Stimulated activated CD8-positive, alpha-beta memory T cell treated with anti-CD3 and anti-CD28 coated beads, Interleukin-15, amount 100 ng/mL, for 24 hours (primary cell): ENCODE measurements at places on chromosomes 2 and 18.

GRCh38 chr18:43524260-43524659 lies 247.0 kb upstream of the SYT4 start:
- no peak for DNase-seq

GRCh38 chr2:195818526-195818925 lies 161.5 kb downstream of the SLC39A10 start:
- no peak for DNase-seq

- no peak for DNase-seq
Observed at GRCh38 chr2:202778217-202778616, 93.3 kb downstream of the ICA1L start.

DNA sequence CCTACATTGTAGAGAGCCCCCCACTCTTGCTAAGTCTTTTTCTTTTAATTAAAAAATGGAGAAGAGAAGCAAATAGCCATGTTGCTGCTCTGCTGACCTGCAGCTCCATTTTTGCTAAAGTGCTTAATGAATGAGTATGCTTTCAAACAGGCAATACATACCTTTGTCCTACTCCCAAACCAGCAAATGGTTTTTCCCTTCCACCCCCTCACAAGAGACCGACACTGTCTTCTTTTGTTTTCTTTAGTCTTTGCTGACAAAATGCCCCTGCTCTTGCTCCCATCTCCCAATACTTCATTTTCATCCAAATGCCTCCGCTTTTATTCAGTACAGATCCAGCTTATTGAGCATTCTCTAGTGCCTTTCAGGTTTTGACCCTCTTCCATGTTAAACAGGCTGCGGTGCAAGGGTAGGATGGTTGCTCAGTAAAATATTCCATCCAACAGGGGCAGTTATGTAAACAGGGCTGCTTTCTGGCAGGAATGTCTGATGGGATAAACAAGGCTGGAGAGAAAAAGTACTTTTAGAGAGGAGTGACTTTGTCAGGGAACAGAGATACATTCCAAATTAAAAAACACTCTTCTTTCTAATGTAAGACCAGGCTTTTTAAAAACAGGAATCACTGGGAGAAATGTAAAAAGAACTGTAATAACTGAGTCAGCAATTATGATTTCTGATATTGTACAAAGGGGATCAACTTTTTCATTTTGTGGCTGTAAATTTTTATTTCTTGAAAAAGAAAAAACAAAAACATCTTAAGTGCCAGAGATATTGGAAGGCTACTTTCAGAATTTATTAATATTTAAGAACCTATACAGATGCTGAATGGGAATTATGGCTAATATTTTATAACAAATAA lies 136.8 kb downstream of the MEP1B start:
- DNase-seq, result no peak

DNA sequence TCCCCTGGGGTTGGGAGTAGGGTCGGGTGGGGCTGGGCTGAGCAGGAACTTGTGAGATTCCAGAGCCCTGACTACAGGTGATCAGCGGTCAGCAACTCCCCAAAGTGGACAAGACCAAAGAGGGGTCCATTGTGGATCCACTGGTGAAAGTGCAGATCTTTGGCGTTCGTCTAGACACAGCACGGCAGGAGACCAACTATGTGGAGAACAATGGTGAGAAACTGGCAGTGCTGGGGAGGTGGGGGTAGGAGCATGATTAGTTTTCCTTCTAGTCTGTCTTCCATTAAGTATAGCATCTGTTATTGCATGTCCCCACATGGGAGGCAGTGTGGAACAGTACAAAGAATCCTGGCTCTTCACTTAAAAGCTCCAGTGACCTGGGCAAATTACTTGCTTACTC lies 23.7 kb downstream of the ZNF142 start:
- DNase-seq, result no peak

DNA sequence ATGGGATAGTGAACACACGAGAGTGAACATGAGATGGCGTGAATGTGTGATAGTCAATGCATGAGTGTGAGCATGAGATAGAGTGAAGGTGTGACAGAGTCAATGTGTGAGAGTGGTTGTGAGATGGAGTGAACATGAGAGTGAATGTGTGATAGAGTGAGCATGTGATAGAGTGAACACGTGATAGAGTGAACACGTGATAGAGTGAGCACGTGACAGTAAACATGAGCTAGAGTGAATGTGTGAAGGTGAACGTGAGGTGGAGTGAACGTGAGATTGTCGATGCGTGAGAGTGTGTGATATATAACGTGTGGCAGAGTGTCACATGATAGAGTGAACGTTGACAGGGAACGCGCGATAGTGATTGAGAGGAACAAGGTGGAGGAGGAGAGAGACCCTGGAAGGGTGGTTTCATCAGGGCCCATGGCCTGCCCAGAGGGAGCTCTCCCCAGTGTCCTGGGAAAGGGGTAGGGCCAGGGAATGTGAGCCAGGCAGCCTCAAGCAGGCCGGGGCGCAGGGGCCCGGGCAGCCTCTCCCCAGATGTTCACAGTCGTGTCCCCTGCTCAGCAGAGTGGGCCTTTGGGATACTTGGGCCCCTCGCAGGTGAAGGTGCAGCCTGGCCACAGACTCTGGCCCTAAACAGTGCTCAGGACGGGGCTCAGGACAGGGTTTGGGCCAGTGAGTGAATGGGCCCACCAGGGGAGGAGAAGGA lies 516.9 kb downstream of the EIPR1 start:
- no peak for DNase-seq

GRCh38 chr2:201887773-201888425 lies 81.6 kb downstream of the CDK15 start:
- no peak for DNase-seq

DNA sequence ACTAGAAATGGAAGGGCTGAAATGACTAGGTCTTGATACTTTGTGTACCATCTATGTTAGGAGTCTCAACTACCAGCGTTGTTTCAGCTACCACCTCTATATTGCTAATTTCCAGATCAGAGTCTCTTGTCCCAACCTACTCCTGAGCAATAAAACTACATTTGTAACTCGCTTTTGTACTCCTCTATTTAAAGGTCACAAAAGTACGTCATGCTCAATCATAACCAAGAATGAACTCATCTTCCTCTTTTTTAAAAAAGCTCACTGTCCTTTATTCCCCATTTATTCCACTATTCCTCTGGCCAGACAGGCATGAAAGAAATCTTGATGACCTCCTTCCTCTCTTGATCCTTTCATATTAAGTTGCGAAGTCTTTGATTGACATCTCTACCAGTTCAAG lies 11.2 kb upstream of the MATN3 start:
- no peak for DNase-seq

DNA sequence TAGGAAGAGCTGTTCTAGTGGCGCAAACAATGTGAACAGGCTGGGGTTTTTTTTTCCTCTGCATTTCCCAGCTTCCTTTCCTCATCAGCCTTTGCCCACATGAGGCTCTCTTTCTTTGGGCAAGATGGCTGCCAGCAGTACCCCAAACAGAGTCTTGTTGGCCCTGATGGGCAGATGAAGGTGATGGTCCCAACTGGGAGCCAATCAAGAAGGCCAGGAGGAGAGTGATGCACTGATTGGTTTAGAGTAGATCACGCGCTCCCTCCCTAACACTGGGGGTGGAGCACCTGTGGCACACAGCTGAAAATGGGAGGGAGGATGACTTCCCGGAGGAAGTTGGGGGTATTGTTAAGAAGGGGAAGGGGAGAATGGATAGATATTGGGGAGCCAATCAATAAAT lies 96.3 kb upstream of the FZD7 start:
- no peak for DNase-seq

GRCh38 chr2:171083451-171083850 lies 77.2 kb downstream of the TLK1 start:
- no peak for DNase-seq

GRCh38 chr18:46536215-46536874 lies 120.7 kb downstream of the LOXHD1 start:
- DNase-seq, result no peak

GRCh38 chr18:31049189-31049588 lies 6.6 kb upstream of the DSC3 start:
- no peak for DNase-seq

GRCh38 chr18:22514655-22515054 lies 96.9 kb upstream of the CTAGE1 start:
- DNase-seq, result no peak

- DNase-seq, result no peak
Observed at GRCh38 chr2:205717175-205717846, 35.0 kb downstream of the NRP2 start.

DNA sequence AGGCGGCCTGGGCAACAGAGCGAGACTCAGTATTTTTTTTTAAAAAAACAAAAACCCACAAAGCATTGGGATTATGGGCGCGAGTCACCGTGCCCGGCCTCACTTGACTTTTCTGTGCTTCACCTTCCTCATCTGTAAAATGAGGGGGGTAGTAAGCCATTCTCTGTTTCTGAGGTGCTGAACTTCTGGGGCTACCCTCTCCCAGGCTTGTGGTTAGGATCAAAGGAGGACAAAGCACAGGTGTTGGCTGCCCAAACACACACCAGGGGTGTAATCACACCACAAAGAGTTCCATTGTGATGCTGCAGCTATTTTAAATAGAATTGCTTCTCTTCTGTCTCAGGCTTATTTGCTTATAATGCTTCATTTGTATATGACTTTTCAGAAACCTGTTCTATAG lies 35.8 kb upstream of the INHBB start:
- DNase-seq, result no peak

DNA sequence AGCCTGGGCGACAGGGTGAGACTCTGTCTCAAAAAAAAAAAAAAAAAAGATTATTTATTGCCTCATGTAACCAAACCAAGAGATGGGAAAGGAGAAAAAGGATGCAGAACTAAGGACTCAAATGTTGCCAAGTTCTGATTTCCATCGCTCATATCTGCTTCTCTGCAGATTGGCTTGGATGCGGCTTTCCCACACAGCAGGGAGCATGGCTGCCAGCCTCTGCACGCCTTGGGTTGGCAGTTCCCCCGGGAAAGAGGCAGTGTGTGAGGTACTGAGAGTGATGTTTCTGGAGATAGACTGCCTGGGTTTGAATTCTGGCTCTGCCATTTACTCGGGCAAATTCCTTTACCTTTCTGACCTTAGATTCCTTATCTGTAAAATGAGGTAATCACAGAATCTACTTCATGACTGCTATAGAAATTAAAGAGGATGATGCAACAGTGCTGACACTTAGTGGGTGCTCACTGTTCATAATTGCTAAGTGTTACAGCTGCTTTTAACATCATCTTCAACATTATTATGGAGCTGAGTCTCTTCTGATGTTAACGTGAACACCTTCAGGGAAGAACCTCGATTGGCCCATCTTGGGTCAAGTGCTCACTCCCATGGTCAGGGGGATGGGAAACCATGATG lies 68.8 kb downstream of the ACAA2 start:
- DNase-seq, result no peak

DNA sequence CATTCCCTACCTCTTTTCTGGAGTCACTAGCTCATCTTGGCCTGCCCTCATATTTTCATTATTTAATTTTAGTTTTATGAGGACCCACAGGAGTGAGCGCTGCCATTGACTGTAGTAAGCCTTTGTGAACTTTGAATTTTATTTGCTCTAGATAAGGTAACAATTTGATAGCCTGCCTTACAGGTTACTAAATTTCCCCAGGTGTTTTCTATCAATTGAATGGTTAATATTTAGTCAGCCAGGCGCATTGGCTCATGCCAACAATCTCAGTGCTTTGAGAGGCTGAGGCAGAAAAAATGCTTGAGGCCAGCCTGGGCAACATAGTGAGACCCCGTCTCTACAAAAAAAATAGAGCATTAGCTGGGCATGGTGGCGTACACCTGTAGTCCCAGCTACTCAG lies 50.2 kb downstream of the DAW1 start:
- DNase-seq, result no peak

GRCh38 chr18:45991788-45992187 lies 24.7 kb upstream of the EPG5 start:
- no peak for DNase-seq

- DNase-seq, result no peak
Observed at GRCh38 chr2:234593636-234594035, 96.8 kb upstream of the ARL4C start.

DNA sequence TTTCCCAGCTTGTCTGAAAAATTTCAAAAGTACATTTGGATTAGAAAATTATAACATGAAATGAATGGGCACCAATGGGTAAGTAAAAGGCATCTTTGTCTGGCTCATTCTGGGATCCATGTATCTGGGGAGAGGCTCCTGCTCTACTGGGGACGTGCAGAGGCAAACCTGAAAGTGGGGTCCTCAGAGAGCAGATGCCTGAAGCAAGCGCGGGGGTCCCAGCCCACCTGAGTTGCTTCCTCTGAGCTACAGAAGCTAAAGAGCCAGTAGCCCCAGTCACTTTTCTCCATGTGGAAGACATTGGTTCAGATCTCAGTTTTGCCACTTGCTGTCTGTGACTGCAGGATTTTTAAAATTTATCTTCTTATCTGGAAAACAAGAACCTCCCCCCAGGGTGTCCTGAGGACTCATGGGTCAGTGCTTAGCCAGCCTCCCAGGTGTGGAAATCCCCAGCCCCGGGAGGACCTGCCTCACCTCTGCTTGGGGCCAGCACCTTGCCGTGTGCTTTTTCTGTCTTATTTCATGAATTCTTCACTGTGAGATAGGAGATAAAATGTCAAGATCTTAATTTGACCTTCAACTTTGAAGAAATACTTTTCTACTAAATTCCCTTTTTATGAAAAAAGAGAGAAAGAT lies 25.1 kb upstream of the ODC1 start:
- DNase-seq, result no peak

GRCh38 chr2:150429384-150429961 lies 58.0 kb downstream of the RND3 start:
- DNase-seq, result no peak

- DNase-seq, result no peak
Observed at GRCh38 chr2:54593249-54593648, 130.2 kb upstream of the EML6 start.

GRCh38 chr2:240356700-240357640 lies 78.5 kb upstream of the GPC1 start:
- DNase-seq, result no peak

- no peak for DNase-seq
Observed at GRCh38 chr2:11112870-11113428, 42.3 kb upstream of the SLC66A3 start.

- no peak for DNase-seq
Observed at GRCh38 chr18:31774477-31774785, 13.8 kb upstream of the SLC25A52 start.

- DNase-seq, result no peak
Observed at GRCh38 chr2:203566161-203566560, 31.1 kb upstream of the RAPH1 start.
